Neural crest cell (in vitro differentiated cells): ENCODE measurements at places on chromosomes 11 and 22. TPM values are rescaled to one million over a fixed set of nuclear protein-coding genes. Genes with fewer than 3 reads are reported as not detected.

Gene RBMXL2
- total RNA-seq, result 0.20 and 0.21 TPM in 2 replicates

Gene SBF2
- 30.2 and 34.5 TPM in 2 replicates for total RNA-seq

GRCh38 chr22:50084614-50085021 lies 608 bp downstream of the MLC1 start:
- peaks cover 2% of the 10 kb centered on the region for H3K36me3 ChIP-seq
- H3K4me3 ChIP-seq, result no peak overlapping the region
- peaks cover 20% of the 10 kb centered on the region for H3K4me1 ChIP-seq

DNA sequence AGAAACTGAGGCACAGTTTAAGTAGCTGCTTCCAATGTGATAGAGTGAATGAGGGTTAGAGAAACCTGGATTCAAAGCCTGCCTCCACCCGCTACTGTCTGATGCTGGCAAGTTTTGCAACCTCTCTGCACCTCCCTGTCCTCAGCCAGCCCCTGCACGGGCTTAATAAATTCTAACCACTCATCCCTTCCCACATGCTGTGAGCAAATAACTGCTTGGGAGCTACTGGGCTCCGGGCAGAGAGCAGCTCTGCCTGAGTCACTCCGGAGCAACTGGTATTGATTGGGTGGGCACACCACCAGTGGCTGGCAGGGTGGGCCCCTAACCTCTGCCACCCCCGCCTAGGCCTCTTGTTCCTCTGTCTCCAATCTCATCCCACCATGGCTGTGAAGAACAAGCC lies 104.3 kb upstream of the SYT13 start:
- H3K27me3 ChIP-seq, result peaks cover 21% of the 10 kb centered on the region
- H3K4me3 ChIP-seq, result no peak overlapping the region
- no peaks in the 10 kb centered on the region for H3K36me3 ChIP-seq
- no peak overlapping the region for H3K27ac ChIP-seq

DNA sequence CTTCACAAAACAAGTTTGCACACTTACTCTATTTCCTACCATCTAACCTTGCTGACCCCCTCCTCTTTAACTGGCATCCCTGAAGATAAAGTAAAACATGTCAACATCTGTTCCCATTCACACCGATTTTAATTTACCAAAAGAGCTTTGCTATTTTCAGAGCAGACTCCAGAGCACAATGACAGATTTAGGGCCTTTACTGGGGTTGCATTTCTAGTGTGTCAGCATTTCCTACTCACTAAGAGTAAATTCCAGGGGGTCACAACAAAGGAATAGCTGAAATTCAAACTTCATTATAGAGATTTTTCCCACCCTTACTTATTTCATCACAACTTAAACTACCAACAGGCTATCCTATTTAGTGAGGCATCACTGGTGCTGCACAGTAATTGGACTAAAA lies 60.8 kb downstream of the SOX6 start:
- H3K27me3 ChIP-seq, result no peaks in the 10 kb centered on the region
- H3K36me3 ChIP-seq, result no peaks in the 10 kb centered on the region
- no peak overlapping the region for H3K27ac ChIP-seq
- H3K4me1 ChIP-seq, result peaks cover 27% of the 10 kb centered on the region

DNA sequence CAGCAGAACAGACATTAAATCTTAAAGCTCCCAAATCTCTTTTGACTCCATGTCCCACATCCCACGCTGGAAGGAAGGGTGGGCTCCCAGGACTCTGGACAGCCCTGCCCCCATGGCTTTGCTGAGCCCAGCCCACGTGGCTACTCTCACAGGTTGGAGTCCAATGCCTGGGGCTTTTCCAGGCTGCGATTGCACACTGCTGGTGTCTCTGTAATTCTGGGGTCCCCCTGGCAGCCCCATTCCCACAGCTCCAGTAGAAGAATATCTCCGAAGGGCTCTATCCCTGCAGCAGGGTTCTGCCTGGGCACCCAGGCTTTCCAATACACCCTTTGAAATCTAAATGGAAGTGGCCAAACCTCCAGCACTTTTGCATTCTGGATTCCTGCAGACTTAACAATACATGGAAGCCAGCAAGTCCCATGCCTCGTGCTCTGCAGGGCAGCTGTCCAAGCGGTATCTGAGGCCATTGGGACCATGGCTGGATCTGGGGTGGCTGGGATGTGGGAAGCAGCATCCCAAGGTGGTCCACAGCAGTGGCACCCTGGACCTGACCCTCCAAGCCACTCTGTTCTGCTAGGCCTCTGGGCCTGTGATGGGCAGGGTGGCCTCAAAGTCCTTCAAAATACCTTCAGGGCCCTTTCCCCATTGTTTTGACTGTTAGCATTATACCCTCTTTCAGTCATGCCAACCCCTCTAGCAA lies 47.9 kb upstream of the TH start:
- H3K27me3 ChIP-seq, result peaks cover 15% of the 10 kb centered on the region
- H3K36me3 ChIP-seq, result peaks cover 3% of the 10 kb centered on the region
- no peak overlapping the region for H3K4me3 ChIP-seq

DNA sequence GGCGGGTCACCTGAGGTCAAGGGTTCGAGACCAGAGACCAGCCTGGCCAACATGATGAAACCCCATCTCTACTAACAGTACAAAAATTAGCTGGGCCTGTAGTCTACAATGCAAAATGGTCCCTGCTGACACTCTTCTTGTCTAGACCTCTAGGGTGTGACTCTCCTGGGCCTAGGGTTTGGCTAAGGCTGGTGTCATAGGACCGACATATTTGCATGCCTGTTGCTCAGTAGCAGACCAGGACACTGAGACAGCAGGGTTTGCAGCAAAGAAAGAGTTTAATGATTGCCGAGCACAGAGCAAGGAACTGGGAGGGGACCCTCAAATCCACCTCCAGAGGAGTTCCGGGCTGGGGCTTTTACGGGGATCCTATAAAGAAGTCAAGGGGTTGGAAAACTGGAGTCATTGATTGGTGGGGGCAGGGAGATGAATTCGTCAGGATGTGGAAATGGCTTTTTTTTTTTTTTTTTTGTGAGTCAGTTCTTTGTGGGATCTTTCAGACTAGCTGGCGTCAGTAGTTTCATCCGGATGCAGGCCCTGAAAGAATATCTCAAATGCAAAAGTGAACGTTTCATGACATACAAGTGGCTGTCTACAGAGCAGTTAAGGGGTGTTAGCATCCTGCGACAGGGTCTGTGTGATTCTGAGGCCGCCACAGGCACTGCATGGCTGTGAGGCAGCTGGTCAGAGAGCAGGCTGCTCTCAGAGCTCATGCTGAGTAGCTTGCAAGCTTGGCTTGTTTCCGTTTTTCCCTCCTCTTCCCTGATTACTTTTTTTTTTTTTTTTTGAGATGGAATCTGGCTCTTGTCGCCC lies 27.2 kb upstream of the A4GALT start:
- H3K36me3 ChIP-seq, result peaks cover 3% of the 10 kb centered on the region
- no peaks in the 10 kb centered on the region for H3K27me3 ChIP-seq
- H3K4me3 ChIP-seq, result peak overlapping the region; percentile 31
- H3K4me1 ChIP-seq, result peaks cover 26% of the 10 kb centered on the region
- H3K27ac ChIP-seq, result peak overlapping the region; percentile 65
